ENCODE measurements at places on chromosomes 1 and 21.

- DNase-seq, result no peak
Observed at GRCh38 chr1:156746406-156746727, 5.1 kb downstream of the HDGF start.

DNA sequence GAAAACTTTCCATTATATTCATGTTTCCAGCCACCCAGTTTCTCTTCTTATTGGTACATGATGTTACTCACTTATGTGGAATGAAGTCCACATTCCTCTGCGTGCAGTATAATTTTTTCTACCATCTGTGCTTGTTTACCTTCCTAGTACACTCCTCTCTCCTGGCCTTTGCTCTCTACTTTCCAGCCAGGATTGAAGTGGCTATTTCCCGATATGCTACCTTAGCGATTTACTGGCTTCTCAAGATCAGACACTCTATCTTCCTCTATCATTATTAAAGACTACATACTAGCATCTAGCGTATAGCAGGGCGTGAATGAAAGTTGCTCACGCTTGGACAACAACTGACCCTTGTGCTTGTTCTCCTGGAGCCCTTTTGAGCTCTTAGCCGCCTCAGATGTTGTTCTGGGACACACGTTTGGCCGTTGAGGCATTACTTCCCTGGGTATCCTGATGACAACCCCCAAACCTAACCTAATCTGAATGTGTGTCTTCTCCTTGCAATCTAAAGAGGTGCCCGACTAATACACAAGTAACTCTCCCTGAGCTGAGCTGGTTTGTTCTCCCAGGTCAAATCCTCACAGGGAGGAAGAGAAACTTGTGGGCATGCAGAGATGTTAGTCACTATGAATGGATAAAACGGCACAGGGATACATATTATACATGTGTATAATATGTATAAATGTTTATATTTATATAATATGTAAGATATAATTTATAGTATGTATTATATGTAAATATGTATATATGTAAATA lies 13.4 kb upstream of the MTARC2 start:
- DNase-seq, result no peak

DNA sequence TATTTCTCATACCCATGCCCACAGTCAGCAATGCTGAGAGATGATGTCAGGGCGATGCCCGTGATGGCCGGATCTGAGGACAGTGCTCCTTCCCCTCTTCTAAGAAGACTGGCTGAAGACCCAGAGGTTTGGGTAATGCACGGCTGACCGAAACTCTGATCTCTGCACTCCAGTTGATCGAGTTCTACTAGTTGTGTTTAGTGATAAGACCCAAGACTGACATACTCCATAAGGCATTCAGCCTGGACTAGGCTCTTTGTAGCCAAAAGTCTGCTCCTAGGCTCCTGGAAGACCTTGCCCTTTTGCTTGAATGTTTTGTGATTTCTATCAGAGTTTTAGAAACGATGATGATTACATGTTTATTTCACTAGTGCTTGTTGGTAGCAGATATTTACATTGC lies 251.5 kb downstream of the DYRK1A start:
- no peak for DNase-seq

GRCh38 chr1:97034651-97035050 lies 313.1 kb downstream of the PTBP2 start:
- DNase-seq, result no peak

- DNase-seq, result no peak
Observed at GRCh38 chr1:43520100-43520778, 10.4 kb upstream of the PTPRF start.

DNA sequence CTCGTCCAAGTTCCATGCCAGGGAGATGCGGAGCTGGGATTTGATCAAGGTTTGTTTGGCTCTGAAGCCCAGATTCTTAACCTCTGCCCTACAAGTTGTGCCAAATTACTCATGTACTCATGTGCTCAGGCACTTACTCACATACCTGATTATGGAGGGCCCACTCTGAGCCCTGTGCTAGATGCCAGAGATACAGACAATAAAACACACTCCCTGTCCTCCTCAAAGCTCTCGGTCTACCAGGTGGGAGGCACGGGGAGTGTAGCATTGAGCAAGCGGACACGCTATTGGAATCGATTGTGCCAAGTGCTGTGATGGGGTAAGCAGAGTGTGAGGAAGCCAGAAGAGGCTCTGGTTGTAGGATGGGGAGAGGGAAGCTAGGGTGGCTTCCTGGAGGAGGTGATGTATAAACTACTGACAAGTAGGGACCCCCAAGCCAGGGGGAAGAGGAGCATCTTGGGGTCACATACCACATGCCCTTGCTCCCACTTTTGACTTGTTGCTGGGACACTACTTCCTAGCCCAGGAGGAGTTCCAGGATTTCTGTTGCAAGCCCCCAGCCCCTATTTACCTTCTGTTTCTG lies 49.8 kb upstream of the IFNLR1 start:
- no peak for DNase-seq

DNA sequence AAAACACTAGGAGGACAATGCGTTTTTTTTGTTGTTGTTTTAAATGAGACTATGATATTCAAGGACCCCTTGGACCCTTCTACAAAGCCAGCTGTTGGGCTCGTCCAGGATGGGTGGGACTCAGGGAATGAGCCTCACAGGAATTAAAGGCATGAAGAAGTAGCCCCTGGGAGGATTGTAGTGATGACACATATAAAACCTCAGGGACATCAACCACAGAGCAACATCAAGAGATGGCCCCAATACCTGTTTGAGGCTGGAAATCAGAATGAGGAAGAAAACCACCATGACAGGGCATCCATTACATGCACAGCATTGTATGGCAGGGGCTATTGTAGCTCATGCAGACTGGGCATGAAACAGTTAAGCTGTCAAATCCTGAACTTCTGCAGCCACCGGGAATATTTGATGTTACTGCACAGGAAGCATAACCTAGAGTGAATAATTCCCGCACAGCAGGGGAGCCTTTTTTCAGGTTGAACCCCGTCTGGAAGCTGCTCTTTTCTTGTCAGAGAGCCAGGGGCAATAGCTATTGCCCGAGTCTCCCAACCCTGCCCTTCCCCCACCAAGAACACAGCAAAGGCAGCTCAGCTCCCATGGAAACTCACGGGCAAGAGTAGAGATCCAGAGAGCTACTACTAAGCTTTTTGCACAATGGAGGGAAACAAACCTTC lies 140.2 kb upstream of the FGGY start:
- no peak for DNase-seq

GRCh38 chr1:185062710-185063370 lies 17.5 kb downstream of the RNF2 start:
- no peak for DNase-seq

DNA sequence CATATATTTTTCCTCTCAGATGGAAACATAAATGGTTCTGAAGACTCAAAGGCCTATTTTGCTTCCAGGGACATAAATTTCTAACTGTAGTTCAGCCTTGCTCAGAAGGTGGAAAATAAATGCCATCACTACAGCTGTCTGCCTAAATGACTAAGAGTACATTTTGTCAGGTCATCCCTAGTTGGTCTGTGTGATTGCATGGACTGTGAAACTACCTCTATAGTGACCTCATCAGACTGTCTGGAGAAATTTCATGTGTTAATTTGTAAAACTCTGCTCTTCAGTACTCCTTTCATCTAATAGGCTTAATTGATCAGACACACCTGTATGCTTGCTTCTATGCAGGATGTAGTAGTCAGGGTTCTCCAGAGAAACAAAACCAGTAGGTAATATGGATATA lies 886.9 kb downstream of the AMY1C start:
- no peak for DNase-seq

DNA sequence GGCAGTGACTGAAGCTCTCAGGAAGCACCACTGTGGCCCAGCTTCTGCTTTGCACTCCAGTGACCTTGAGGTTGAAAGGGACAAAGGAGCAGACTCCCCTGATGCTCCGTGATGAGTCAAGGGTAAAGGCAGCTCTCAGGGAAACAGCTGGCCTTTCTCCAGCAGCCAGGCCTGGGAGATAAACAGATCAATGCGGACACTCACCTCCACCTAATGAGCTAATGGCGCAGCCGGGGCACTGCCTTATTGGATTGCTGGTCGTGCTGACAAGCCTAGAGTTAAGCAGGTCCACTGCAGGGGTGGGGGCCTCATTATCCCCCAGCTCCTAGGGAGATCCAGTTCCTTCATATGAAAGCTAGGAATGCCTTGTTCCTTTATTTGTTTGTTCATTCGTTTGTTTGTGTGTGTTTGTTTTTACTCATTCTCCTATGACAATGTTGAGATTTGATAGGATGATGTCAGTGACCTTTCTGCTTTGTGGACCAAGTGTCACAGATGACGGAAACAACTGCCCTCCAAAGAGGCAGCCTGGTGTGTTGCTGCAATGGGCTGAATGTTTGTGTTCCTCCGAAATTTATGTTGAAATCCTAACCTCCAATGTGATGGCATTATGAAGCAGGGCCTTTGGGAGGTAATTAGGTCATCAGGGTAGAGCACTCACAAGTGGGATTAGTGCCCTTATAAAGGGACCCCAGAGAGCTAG lies 141.4 kb upstream of the BEND5 start:
- no peak for DNase-seq

- no peak for DNase-seq
Observed at GRCh38 chr1:171966426-171967220, 125.3 kb downstream of the DNM3 start.

GRCh38 chr1:2927393-2928360 lies 93.6 kb upstream of the ACTRT2 start:
- DNase-seq, result no peak

- no peak for DNase-seq
Observed at GRCh38 chr1:226223157-226223785, at the start of gene MIXL1. Gene MIXL1 (plus strand): TSS chr1:226223664. CDS start chr1:226223682, 18 bp downstream.

DNA sequence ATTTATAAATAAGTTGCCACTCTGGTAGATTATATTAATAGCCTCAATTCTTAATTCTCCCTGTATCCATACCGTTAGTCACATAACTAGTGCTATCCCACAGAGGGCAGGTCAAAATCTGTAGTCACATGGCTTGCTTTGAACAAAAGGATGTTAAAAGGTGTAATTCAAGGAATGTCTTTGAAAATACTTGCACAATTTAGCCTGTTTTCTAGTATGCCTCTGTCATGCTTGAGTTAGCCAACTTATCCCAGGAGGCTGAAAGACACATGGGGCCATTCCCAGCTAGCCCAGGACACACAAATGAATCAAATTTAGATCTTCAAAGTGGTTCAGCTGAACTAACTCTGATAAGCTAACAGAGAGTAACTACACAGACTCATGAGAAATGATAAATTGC lies 758.5 kb upstream of the NEGR1 start:
- DNase-seq, result no peak

GRCh38 chr1:9711466-9712020 lies 60.0 kb downstream of the PIK3CD start:
- no peak for DNase-seq

Data from activated naive CD4-positive, alpha-beta T cell (primary cell).